ENCODE measurements at places on chromosomes 12 and 14. TPM values are rescaled to one million over a fixed set of nuclear protein-coding genes. Genes with fewer than 3 reads are reported as not detected.

DNA sequence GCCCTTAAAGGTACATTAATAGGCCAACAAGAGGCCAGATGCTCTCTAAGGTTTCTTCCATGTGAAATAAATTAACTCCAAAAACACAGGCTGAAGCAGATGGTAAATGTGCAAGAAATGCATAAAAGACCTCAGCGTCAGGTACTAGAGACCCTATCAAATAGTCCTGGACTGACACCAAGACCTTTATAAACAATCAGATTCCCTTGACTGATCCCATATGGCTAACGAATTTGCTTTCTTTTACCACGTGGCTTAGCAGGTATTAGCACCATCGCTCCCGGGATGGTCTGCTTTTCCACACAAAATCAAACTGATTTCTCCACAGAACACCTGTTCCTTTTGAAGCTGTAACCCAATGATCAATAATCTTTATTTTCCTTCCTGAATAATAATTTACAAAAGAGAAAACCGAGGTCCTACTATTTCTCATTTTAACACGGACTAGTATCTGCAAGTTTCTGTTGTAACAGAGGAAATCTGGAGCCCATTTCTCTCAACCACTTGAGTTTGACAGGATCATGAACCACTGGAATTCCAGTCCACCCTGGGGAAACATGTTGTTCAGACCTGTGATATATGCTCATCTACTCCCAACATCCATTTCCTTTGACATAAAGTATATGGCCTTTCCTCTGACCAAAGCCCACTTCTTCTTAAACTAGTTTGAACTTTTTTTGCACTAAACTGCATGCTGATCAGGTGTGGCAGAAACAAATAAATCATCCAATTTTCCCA, 48.2 kb upstream of the DAAM1 start:
- H3K27ac ChIP-seq = no peak overlapping the region
- no peak overlapping the region for H3K4me3 ChIP-seq
- H3K36me3 ChIP-seq = no peaks in the 10 kb centered on the region
- DNase-seq = no peak
- H3K4me1 ChIP-seq = no peaks in the 10 kb centered on the region

DNA sequence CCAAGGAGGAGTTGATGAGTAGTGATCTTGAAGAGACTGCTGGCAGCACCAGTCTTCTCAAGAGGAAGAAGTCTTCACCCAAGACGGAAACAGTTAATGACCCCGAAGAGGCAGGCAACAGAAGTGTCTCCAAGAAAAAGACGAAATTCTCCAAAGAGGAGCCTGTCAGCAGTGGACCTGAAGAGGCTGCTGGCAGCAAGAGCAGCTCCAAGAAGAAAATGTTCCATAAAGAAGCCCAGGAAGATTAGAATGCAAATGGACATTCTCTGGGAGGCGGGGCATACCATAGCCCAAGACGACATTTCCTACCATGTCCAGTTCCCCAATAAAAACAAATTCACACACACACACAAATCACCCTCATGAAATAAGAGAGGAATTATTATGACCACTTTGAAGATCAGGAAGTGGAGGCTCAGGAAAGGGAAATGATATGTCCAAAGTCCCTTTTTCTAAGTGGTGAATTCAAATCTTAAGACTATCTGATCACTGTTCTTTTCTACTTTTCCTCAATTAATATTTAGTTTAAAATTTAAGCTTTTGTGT, 131.8 kb downstream of the PAWR start:
- DNase-seq = no peak
- H3K27me3 ChIP-seq = no peaks in the 10 kb centered on the region
- peaks cover 47% of the 10 kb centered on the region for H3K36me3 ChIP-seq
- H3K4me3 ChIP-seq = no peak overlapping the region
- no peaks in the 10 kb centered on the region for H3K4me1 ChIP-seq
- no peak overlapping the region for H3K27ac ChIP-seq

- no peaks in the 10 kb centered on the region for H3K27me3 ChIP-seq
- H3K36me3 ChIP-seq = no peaks in the 10 kb centered on the region
- no peak overlapping the region for H3K4me3 ChIP-seq
- H3K27ac ChIP-seq = no peak overlapping the region
Observed at GRCh38 chr12:50677858-50678257, 86.0 kb upstream of the ATF1 start.

HOXC12 gene
- polyA plus RNA-seq = not detected
